ENCODE measurements at places on chromosomes 1 and 21.

- DNase-seq, result no peak
These were observed 8.5 kb downstream of the CCT8 start for GRCh38 chr21:29064850-29065481.

DNA sequence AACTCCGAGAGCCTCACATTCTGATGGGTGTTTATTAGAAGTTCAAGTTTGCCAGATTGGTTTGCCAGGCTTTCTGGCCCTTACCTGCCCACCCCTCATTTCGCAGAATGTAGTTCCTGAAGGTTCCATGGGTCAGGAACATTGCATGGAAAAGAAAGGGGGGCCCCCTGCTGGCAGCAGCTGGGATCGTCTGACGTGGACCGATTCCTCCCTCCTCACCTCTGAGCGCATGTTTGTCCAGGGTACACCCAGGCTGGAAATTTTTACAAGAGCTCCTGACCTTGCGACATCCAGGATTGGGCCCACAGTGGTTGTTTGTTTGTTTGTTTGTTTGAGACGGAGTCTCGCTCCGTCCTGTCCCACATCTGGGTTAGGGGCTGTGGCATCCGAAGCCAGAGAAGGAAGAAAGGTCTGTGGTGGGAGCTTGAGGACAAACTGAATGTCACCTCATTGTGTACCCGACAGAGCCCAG is 126.0 kb upstream of the TMEM51 start:
- no peak for DNase-seq

- no peak for DNase-seq
These were observed 43.5 kb downstream of the DOP1B start for GRCh38 chr21:36200081-36200561.

GRCh38 chr1:160416369-160416768 is 16.0 kb downstream of the VANGL2 start:
- DNase-seq, result no peak

GRCh38 chr1:206112600-206113301 is 4.4 kb downstream of the AVPR1B start:
- no peak for DNase-seq

DNA sequence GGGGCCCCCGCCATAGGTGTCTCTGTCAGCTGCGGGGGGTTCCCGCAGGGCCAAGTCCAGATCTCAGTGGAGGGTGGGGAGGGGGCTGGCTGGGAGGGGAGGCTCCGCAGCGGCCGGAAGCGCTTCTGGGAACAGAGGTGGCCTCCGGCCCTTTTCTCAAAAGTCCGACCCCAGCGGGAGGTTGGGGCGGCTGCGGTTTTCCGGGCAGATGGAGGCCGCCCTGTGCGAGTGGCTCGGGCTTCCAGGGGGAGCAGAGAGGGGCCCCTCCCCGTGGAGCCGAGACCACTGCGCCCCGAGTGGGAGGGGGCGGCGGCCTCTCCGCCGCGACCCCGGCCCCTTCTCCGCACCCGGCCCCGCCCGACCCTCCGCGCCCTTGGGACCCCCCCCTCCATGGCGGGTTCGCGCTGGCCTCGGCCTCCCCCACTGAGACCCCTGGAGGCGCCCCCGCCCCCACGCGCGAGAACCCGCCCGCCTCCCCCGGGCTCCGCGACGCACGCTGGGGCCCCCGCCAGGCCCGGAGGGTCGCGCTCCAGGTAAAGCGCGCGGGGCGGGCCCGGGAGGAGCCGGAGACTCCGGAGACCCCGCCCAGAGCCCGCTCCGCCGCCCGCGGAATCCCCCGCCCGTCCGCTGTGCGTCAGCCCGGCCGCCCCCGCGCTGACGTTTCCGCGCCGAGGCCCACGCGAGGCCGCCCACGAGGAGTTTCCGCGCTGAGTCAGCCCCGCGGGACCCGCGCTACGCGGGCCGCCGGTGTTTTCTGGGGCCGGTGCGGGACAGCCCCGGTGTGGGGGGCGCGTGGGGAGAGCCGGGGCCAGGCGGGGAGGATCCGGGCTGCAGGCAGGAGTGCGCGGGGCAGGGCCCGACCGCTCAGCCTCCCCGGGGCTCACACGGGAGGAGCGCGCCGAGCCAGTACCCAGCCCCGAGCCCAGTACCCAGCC is 5.2 kb downstream of the TNFRSF18 start:
- DNase-seq, result peak; percentile 85

GRCh38 chr21:43311301-43311817 is 115.6 kb downstream of the SIK1 start:
- DNase-seq, result no peak

DNA sequence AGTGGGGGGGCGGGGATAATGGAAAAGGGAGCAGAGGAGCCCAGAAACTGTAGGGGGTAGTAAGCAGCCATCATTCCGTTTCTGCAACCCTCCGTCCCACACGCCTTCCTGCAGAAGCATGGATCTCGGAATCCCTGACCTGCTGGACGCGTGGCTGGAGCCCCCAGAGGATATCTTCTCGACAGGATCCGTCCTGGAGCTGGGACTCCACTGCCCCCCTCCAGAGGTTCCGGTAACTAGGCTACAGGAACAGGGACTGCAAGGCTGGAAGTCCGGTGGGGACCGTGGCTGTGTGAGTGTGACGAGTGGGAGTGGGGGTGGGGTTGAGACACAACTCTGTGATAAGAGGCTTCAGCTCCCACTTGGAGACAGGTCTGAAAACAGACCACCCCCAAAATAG is 706 bp downstream of the CREB3L4 start:
- DNase-seq, result no peak

- no peak for DNase-seq
These were observed 117.9 kb upstream of the ADAR start for GRCh38 chr1:154725865-154726264.

GRCh38 chr1:9121496-9122409 is 7.1 kb downstream of the GPR157 start:
- DNase-seq, result no peak

- DNase-seq, result peak; percentile 4
These were observed 493 bp upstream of the ELOA start for GRCh38 chr1:23742670-23743286.

DNA sequence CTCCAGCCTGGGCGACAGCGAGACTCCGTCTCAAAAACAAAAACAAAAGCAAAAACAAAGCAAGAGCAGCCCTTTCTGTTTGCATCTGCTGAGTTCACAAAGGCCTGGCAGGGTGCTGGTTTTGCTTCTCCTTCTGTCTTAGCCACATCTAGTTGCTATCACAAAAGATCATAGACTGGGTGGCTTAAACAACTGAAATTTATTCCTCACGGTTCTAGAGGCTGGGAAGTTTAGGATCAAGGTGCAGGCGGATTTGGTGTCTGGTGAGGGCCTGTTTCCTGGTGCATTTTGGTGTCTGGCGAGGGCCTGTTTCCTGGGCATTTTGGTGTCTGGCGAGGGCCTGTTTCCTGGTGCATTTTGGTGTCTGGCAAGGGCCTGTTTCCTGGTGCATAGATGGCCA is 471.3 kb downstream of the CAMTA1 start:
- no peak for DNase-seq

- DNase-seq, result no peak
These were observed 39.5 kb downstream of the TGFB2 start for GRCh38 chr1:218384581-218384993.

GRCh38 chr21:37642493-37642892 is 273.8 kb downstream of the KCNJ6 start:
- DNase-seq, result no peak

DNA sequence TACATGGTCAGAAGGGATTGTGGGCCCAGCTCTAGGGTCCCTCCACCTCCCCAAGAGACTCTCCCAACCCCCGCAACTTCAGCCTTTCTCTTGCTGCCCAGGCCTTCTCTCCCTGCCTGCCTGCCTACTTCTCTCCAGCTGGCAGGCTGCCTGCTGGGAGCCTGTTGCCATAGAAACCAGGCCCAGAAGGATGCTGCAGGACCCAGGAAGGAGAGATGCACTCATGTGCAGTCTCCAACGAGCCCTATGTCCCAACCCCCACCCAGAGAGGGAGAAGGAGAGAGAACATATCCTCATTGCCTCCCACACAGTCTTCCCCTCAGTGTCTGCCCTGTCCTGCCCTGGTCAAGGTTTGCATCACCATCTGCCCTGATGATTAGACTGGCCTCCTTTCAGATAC is 10.8 kb upstream of the SMIM12 start:
- no peak for DNase-seq

DNA sequence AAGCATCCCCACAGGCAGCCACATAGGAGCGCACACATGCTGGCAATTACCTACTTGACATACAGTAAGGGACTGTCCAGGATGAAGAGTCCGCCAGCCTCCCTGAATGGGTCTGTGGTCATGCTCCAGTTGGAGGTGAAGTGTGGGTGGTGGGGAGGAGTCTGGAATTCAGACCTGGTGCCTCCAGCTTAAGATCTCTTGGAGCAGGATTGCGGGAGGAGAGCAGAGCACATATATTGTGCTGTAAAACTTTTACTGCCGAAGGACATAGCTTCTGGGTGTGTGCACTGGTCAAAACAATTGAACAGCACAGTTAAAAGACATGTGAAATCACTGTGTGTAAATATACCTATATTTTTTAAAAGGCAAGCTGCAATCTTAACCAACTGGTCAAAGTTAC is 17.9 kb downstream of the STK40 start:
- DNase-seq, result no peak

- DNase-seq, result no peak
These were observed 21.6 kb downstream of the NAV1 start for GRCh38 chr1:201560328-201561194.

- no peak for DNase-seq
These were observed 52.8 kb upstream of the GNG4 start for GRCh38 chr1:235702412-235702811.

GRCh38 chr1:53948291-53948690 is 2.1 kb downstream of the LRRC42 start:
- DNase-seq, result no peak

DNA sequence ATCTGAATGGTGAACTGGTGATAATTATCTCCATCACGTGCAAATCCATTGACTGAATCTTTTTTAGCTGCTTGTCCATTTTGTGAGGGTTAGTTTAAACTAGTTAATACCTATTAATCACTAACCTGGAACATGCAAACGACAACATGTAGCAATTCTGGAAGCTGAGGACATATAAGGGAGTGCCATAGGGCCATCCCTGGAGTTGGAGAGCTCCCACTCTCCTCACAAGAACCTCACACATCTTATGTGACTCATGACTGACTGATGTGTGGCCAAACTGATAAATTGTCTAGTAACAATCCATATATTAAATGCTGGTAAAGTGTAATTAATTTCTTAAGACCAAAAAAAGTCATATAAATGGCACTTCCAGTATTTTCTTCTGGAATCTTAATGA is 62.9 kb upstream of the HOOK1 start:
- DNase-seq, result no peak

- no peak for DNase-seq
These were observed 53.9 kb downstream of the LAMC1 start for GRCh38 chr1:183077097-183077496.

DNA sequence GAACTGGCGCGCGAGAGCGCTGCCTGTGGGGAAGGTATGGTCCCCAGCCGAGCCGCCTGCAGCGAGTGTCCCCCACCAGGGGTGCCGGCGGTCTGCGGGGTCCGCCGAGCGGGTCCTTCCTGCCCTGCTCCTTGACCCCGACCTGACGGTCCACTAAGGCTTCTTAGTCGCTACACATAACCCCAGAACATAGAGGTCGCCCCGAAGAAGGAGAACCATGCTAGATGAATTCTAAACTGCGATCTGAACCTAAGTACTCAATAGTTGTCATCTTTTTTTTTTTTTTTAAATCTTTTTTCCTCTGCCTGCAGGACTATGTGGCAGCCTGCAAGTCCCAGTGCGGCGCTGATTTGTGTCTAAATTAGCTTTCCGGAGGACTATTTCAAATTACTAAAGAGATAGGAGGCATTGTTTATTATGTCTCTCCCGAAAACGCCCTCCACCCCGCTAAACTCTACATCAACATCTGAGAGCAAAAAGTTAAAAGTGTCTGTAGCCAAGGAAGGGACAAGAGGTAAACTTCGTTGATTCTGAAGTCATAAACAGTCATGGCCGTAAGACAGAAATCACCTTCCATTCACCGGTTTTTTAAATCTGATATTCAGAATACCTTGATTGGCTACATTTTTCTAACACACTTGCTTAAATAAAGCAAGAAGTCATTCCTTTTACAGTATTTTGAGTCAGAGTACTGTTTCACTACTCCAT is 476 bp downstream of the AXDND1 start:
- DNase-seq, result no peak

DNA sequence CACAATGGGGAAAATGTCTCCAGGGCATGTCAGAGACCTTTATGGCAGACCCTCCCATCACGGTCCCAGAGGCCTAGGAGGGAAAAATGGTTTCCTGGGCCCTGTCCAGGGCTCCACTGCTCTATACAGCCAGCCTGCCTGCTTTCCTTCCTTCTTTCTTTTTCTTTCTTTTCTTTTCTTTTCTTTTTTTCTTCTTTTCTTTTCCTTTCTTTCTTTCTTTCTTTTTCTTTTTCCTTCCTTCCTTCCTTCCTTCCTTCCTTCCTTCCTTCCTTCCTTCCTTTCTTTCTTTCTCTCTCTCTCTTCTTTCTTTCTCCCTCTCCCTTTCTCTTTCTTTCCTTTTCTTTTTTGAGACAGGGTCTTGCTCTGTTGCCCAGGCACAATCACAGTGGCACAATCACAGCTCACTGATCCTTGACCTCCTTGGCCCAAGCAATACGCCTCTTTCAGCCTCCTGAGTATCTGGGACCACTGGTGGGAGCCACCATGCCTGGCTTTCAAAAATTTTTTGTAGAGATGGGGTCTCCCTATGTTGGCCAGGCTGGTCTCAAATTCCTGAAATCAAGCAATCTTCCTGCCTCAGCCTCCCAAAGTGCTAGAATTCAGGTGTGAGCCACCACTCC is 106.9 kb downstream of the BACH1 start:
- DNase-seq, result no peak

DNA sequence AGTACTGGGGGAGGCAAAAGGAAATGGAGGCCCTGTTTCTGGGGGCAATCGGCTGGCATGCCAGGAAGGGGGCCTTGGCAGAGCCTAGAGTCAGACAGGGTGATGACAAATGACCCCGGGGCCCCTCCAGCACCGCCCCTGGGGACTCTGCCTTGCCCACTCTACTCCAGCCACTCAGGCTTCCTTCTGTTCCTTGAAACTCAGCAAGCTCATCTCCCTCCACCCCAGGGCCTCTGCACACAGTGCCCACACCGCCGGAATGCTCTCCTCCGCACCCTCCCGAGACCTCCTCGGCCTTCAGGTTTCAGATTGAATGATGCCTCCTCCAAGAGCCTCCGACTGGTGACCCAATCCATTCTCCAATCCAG is 122.5 kb upstream of the ZBTB40 start:
- DNase-seq, result no peak

- no peak for DNase-seq
These were observed 563 bp downstream of the QSOX1 start for GRCh38 chr1:180155182-180155682.

- DNase-seq, result no peak
These were observed 76.8 kb upstream of the TRABD2B start for GRCh38 chr1:48073798-48074530.

DNA sequence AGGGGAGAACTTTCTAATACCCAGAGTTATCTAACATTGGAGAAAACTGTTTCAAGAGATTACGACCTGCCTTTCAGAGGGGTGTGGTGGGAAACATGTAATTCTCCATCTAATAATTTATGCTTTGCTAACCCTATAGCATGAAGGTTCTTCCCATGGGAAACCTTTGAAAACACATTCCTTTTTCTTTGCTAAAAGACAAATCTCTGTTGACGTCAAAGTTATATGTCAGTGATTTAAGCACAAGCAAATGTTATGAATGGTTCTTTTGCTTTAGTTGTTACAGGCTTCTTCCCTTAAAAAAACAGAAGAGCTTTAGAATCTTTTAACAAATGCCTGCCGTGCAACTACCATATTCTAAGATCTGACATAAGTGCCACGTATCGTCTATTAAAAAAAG is 19.2 kb downstream of the FMO2 start:
- DNase-seq, result no peak

- no peak for DNase-seq
These were observed 41.4 kb downstream of the TARBP1 start for GRCh38 chr1:234437423-234438171.

GRCh38 chr1:182430263-182431068 is 19.5 kb upstream of the RGSL1 start:
- DNase-seq, result no peak

Data from effector CD4-positive, alpha-beta T cell (primary cell).